Regular cardiac myocyte (primary cell): ENCODE measurements at places on chromosomes 16 and 17. TPM values are rescaled to one million over a fixed set of nuclear protein-coding genes. Genes with fewer than 3 reads are reported as not detected.

Gene APPBP2
- 36.4 and 41.7 TPM in 2 replicates for total RNA-seq

Gene PPP1R27
- total RNA-seq, result 0.19 and 0.28 TPM in 2 replicates

Gene HID1
- total RNA-seq, result 1.4 and 5.8 TPM in 2 replicates

Gene CNTNAP4
- not detected in 2 replicates for total RNA-seq

Gene SPATA32
- total RNA-seq, result under 0.01 TPM in 1 of 2 replicates, not detected in the other

Gene CCL17
- not detected in 2 replicates for total RNA-seq

Gene SNAI3
- total RNA-seq, result not detected in 2 replicates

Gene LGALS9
- 1.2 and 2.5 TPM in 2 replicates for total RNA-seq

Gene BIRC5
- 9.0 and 87.8 TPM in 2 replicates for total RNA-seq

Gene KLHL10
- under 0.01 and 0.28 TPM in 2 replicates for total RNA-seq

Gene LGALS9B
- not detected in 2 replicates for total RNA-seq

Gene SNX20
- total RNA-seq, result not detected in 2 replicates

Gene SLFN12L
- total RNA-seq, result under 0.01 and 0.19 TPM in 2 replicates

Gene GAST
- not detected in 2 replicates for total RNA-seq

Gene RCVRN
- total RNA-seq, result not detected in 2 replicates

Gene HS3ST2
- not detected in 2 replicates for total RNA-seq

Gene KRT36
- total RNA-seq, result not detected in 2 replicates

Gene MYH10
- 76.9 and 187 TPM in 2 replicates for total RNA-seq

Gene MYH2
- total RNA-seq, result not detected in 2 replicates

Gene SLC16A6
- 0.19 and 3.1 TPM in 2 replicates for total RNA-seq

Gene KRTAP9-2
- total RNA-seq, result not detected in 2 replicates

Gene FOXL1
- total RNA-seq, result 30.2 and 33.0 TPM in 2 replicates

Gene ASPHD1
- total RNA-seq, result 13.0 and 15.3 TPM in 2 replicates

Gene TP53TG3F
- total RNA-seq, result not detected in 2 replicates

Gene NATD1
- total RNA-seq, result 1.7 and 2.8 TPM in 2 replicates

Gene CCL3
- total RNA-seq, result 0.56 TPM in 1 of 2 replicates, not detected in the other

Gene NLRC3
- total RNA-seq, result under 0.01 and 0.19 TPM in 2 replicates

Gene SOX9
- 2.8 and 3.8 TPM in 2 replicates for total RNA-seq

Gene CD300H
- total RNA-seq, result not detected in 2 replicates

Gene EXOC3L1
- under 0.01 and 0.56 TPM in 2 replicates for total RNA-seq

Gene DPEP1
- total RNA-seq, result 0.56 TPM in 1 of 2 replicates, not detected in the other

Gene EVPLL
- not detected in 2 replicates for total RNA-seq

Gene ZNF688
- total RNA-seq, result 5.6 and 12.7 TPM in 2 replicates

Gene CPSF4L
- 0.28 TPM in 1 of 2 replicates, not detected in the other for total RNA-seq

Gene ZFPM1
- 2.0 and 3.3 TPM in 2 replicates for total RNA-seq

Gene TBC1D3K
- total RNA-seq, result not detected in 2 replicates

Gene CD79B
- total RNA-seq, result 1.1 and 5.4 TPM in 2 replicates

Gene KRTAP4-5
- total RNA-seq, result not detected in 2 replicates

Gene HSF5
- total RNA-seq, result under 0.01 TPM in 1 of 2 replicates, not detected in the other

Gene KRTAP17-1
- not detected in 2 replicates for total RNA-seq

Gene HAPSTR1
- total RNA-seq, result 62.0 and 78.2 TPM in 2 replicates

Gene KRT33B
- total RNA-seq, result under 0.01 TPM in 2 replicates

Gene SSTR5
- total RNA-seq, result not detected in 2 replicates

Gene PGAP6
- 62.9 and 66.8 TPM in 2 replicates for total RNA-seq

Gene FBXW10
- 0.28 TPM in 1 of 2 replicates, not detected in the other for total RNA-seq

Gene ZFHX3
- total RNA-seq, result 5.4 and 6.8 TPM in 2 replicates

Gene KRT10
- total RNA-seq, result 3.9 and 8.8 TPM in 2 replicates
